Umbilical cord (tissue), 2 donors: ENCODE measurements at places on chromosomes 3 and 15. TPM values are rescaled to one million over a fixed set of nuclear protein-coding genes. Genes with fewer than 3 reads are reported as not detected.

DNA sequence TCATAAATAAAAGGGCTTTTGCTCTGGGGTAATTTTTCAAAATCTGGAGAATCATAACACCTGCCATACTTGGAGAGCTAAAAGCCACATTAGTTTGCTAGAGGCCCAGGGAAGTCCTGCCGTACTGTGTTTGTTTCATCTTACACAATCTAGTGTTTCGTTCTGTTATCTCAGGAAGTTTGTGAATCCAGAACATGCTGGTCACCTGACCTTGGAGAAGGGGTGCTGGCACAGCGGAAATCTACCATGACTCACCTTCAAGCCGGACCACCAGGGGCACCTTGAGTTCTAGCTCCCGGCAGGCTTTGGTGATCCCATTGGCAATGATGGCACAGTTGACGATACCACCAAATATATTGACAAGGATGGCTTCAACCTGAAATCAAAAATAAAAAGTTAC is 253.9 kb downstream of the SUCLG2 start:
- DNase-seq, result no peak

GRCh38 chr15:69973102-69973714 is 124.5 kb downstream of the TLE3 start:
- peak; percentile 22 for DNase-seq

Gene ABI3BP
- total RNA-seq, result 51.8 TPM

- no peak for DNase-seq
Observed at GRCh38 chr15:100204211-100204610, 137.6 kb downstream of the ADAMTS17 start.

Gene LMOD3
- total RNA-seq, result 3.6 TPM

Gene PLAAT1
- total RNA-seq, result 2.4 TPM

Gene CLDN18
- 0.96 TPM for total RNA-seq

Gene EPHA6
- total RNA-seq, result 1.4 TPM

GRCh38 chr15:89822951-89823711 is 8.5 kb upstream of the ANPEP start:
- no peak for DNase-seq

DNA sequence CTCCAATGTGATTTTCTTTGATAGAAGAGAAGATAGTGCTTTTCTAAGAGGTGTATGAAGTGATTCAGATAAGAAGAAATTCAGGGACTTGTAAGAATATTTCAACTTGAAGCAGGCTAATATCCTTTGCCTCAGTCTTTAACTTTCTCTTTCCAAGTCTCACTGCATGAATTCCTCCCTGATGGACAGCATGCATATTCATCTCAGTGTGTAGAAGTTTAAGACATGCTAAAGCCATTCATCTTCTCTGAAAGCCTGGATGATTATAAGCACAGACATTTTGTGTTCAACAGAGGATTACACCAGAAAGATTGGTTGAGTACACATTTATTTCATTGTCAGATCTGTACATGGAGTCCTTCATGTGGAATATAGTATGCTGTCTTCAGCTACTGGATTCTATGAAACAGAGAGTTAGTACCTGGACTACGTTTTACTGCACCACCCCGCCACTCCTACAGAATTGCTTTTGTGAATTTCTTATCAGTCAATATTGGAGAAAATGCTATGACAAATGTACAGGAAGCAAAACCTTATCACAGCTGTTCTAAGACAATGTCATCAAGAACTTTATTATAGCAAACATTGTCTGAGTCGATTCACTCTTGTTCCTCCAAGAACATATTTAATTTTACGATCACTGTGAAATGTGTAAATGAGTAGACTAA is 1346.1 kb downstream of the OTOL1 start:
- peak; percentile 55 for DNase-seq

- peak; percentile 18 for DNase-seq
Observed at GRCh38 chr3:52291508-52292181, 4.0 kb downstream of the GLYCTK start.

Gene LRRK1
- 14.0 TPM for total RNA-seq

DNA sequence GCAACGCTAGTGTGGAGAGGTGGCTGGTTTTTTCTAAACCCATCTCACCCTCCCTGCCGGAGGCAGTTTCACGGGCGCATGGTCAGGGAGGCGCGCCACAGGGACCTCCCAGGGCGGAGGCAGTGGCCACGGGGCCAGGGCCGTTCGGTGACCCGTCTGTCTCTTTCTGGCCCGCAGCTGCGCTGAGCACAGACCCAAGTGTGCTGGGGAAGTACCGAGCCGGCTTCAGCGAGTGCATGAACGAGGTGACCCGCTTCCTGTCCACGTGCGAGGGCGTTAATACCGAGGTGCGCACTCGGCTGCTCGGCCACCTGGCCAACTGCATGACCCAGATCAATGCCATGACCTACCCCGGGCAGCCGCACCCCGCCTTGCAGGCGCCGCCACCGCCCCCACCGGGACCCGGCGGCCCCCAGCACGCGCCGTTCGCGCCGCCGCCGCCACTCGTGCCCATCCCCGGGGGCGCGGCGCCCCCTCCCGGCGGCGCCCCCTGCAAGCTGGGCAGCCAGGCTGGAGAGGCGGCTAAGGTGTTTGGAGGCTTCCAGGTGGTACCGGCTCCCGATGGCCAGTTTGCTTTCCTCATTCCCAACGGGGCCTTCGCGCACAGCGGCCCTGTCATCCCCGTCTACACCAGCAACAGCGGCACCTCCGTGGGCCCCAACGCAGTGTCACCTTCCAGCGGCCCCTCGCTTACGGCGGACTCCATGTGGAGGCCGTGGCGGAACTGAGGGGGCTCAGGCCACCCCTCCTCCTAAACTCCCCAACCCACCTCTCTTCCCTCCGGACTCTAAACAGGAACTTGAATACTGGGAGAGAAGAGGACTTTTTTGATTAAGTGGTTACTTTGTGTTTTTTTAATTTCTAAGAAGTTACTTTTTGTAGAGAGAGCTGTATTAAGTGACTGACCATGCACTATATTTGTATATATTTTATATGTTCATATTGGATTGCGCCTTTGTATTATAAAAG is 1.8 kb downstream of the HES1 start:
- DNase-seq, result peak; percentile 59

Gene FBXO40
- 2.2 TPM for total RNA-seq

GRCh38 chr3:12999147-13000140 is 73.8 kb downstream of the IQSEC1 start:
- peak; percentile 68 for DNase-seq

DNA sequence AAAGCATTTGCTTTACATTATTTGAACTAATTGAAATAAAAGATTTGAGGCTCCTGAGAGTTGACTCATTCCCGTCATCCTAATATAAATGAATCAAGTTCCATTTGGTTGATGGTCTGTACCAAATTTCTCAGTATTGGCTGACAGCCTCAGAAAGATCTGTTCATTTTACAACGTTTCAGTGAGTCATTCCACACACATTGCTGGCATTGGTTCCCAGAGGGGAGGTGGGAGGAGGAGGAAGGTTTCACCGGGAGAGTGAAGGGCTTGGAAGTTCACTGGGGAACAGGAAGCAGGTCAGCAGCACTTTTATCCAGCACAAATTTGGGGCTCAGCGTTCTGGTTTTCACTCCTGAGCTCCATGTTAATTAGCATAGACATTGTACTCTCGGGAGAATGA is 176.7 kb upstream of the CADPS start:
- DNase-seq, result peak; percentile 81

GRCh38 chr3:129552287-129553050 is 9.5 kb downstream of the H1-8 start:
- no peak for DNase-seq
